ENCODE measurements at places on chromosomes 12 and 14. TPM values are rescaled to one million over a fixed set of nuclear protein-coding genes. Genes with fewer than 3 reads are reported as not detected.

Gene PTPRQ
- total RNA-seq, result 0.22 TPM

Gene ABHD4
- total RNA-seq, result 45.7 TPM

Gene PACS2
- total RNA-seq, result 62.3 TPM

Gene RFX4
- total RNA-seq, result not detected

Gene MDM2
- total RNA-seq, result 294 TPM

Gene RGS6
- not detected for total RNA-seq

Gene GPX2
- total RNA-seq, result not detected

Gene POLE2
- 19.2 TPM for total RNA-seq
